ENCODE measurements at places on chromosomes 1 and 21. TPM values are rescaled to one million over a fixed set of nuclear protein-coding genes. Genes with fewer than 3 reads are reported as not detected.

DNA sequence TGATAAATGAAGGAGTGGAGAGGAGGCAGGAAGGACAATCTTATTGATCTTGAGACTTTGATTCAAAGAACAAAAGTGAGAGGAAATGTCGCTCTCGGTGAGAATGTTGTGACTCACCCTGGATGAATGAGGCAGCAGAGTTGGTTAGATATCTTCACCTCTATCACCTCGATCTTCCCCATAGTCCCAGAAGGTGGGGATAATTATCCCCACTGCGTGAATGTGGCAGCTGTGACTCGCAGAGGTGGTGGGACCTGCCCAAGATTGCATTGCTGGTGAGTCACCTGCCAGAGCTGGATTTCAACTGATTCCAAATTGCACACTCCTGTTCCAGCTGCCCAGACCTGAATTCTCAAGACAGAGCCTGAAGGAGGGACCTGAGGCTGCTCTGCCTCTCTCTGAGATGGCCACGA lies 105.0 kb downstream of the MATN1 start:
- no peak for DNase-seq
- H3K4me1 ChIP-seq = no peaks in the 10 kb centered on the region
- no peaks in the 10 kb centered on the region for H3K27me3 ChIP-seq
- H3K27ac ChIP-seq = no peak overlapping the region
- H3K4me3 ChIP-seq = no peak overlapping the region

- no peaks in the 10 kb centered on the region for H3K4me1 ChIP-seq
- H3K36me3 ChIP-seq = no peaks in the 10 kb centered on the region
- no peak overlapping the region for H3K4me3 ChIP-seq
- H3K27ac ChIP-seq = no peak overlapping the region
Measured at GRCh38 chr1:44485934-44486460, 80.9 kb downstream of the RNF220 start.

Gene MATN1
- total RNA-seq = 0.24 TPM

GRCh38 chr1:236657398-236657797 lies 28.9 kb upstream of the ACTN2 start:
- H3K27me3 ChIP-seq = no peaks in the 10 kb centered on the region
- no peak overlapping the region for H3K4me3 ChIP-seq
- H3K4me1 ChIP-seq = no peaks in the 10 kb centered on the region
- H3K36me3 ChIP-seq = no peaks in the 10 kb centered on the region
- no peak overlapping the region for H3K27ac ChIP-seq
- no peak for DNase-seq

DNA sequence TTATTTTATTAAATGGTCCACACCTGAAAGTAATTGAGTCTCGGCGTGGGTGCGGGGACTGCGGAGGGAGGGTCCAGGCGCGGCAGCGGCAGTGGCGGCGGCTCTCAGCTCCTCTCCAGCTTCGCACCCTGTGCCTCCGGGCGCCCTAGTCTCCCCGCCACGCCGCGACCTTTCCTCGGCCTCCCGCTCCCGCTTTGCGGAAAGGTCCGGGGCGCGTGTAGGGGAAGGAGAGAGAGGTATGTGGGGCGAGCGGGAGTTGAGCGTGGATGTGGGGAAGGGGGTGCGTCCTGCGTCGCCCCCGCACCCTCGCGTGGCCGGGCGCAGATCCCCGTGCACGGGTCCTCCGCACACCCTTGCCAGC lies 13.4 kb upstream of the ALX3 start:
- no peak for DNase-seq
- no peaks in the 10 kb centered on the region for H3K27me3 ChIP-seq
- peaks cover 5% of the 10 kb centered on the region for H3K4me1 ChIP-seq
- no peak overlapping the region for H3K27ac ChIP-seq
- no peaks in the 10 kb centered on the region for H3K36me3 ChIP-seq
- peak overlapping the region; percentile 65 for H3K4me3 ChIP-seq

GRCh38 chr1:188665477-188665876 lies 1812.2 kb downstream of the BRINP3 start:
- no peaks in the 10 kb centered on the region for H3K36me3 ChIP-seq
- no peak overlapping the region for H3K27ac ChIP-seq
- no peaks in the 10 kb centered on the region for H3K4me1 ChIP-seq
- no peak overlapping the region for H3K4me3 ChIP-seq
- H3K27me3 ChIP-seq = no peaks in the 10 kb centered on the region

DNA sequence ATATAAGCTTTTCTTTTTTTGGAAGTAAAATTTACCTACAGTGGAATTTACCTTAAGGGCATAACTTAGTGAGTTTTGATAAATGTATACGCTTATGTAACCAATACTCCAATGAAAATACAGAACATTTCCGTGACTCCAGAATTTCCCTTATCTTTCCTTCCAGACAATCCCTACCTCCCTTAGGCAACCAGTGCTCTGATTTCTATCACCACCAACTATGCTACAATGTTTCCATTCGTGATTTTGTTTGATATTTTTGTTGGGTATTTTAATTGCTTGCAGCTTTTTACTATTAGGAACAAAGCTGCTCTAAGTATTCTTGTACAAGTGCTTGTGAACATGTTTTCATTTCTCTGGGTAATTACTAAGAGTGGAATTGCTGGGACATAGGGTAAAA lies 14.6 kb downstream of the IFT25 start:
- no peak overlapping the region for H3K4me3 ChIP-seq
- no peak overlapping the region for H3K27ac ChIP-seq
- H3K4me1 ChIP-seq = no peaks in the 10 kb centered on the region
- H3K36me3 ChIP-seq = no peaks in the 10 kb centered on the region

DNA sequence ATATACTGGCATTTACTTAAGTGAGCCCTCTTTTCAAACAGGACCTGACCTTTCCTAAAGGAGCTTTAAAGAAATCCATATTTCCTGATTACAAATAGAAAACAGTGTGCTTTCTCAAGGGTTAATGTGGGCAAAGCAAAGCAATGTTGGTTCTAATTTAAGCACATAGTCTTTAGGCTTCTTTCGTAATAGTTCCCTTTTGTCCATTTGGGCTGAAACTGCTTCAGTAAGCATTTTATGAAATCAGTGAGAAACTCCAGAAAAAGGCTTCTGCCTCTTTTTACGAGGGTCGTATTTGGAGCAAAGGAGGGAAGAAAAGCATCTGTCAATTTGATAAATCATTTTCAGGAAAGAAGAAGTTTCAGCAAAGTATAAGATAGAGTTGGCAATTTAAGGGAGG lies 331.2 kb downstream of the KIF26B start:
- H3K27ac ChIP-seq = no peak overlapping the region
- no peak for DNase-seq
- H3K27me3 ChIP-seq = no peaks in the 10 kb centered on the region
- H3K36me3 ChIP-seq = no peaks in the 10 kb centered on the region
- H3K4me3 ChIP-seq = no peak overlapping the region

GRCh38 chr1:7526196-7526866 lies 244.8 kb upstream of the VAMP3 start:
- H3K27me3 ChIP-seq = peaks cover 4% of the 10 kb centered on the region
- no peaks in the 10 kb centered on the region for H3K36me3 ChIP-seq
- H3K27ac ChIP-seq = no peak overlapping the region
- H3K4me3 ChIP-seq = no peak overlapping the region
- no peaks in the 10 kb centered on the region for H3K4me1 ChIP-seq

Gene MTX1
- 42.9 TPM for total RNA-seq

DNA sequence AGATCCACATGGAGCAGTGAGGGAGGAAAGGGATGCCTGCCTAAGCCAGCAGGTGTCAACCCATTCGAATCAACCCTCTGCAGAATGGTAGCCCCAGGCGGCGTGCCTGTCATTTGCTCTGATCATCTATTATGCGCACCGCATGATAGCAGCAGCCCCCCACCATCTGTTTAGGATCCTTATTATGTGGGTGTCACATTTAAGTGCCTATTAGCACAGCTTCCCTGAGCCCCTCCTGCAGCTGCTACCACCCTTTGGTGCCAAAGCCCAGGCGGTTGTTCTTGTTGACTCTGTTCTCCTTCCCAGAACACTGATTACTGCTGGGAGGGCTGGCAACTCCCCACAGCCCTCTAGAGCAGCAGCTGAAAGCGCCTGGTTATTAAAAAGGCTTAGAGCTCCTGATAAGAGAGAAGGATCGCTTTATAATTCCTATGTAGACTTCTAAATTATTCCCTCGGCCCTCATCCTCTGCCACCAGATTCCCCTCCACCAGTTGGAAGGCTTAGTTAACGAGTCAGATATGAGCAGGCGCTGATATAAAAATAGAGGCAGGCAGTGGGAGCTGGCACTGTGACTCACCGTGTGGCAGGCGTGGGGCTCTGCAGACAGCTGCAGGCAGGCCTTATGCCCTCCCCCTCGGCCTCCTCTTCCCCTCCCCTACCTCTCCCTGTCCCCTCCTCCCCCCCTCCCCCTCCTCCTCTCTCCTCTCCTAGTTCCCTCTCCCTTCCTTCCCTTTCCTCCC lies 23.0 kb downstream of the ACTA1 start:
- no peaks in the 10 kb centered on the region for H3K4me1 ChIP-seq
- no peak overlapping the region for H3K27ac ChIP-seq
- no peaks in the 10 kb centered on the region for H3K36me3 ChIP-seq

Gene TRAF3IP3
- total RNA-seq = 62.6 TPM

- H3K4me3 ChIP-seq = no peak overlapping the region
- no peaks in the 10 kb centered on the region for H3K36me3 ChIP-seq
- H3K4me1 ChIP-seq = peaks cover 16% of the 10 kb centered on the region
- no peak for DNase-seq
- H3K27me3 ChIP-seq = no peaks in the 10 kb centered on the region
- H3K27ac ChIP-seq = no peak overlapping the region
Measured at GRCh38 chr21:43194303-43195120, 25.7 kb downstream of the CRYAA start.

DNA sequence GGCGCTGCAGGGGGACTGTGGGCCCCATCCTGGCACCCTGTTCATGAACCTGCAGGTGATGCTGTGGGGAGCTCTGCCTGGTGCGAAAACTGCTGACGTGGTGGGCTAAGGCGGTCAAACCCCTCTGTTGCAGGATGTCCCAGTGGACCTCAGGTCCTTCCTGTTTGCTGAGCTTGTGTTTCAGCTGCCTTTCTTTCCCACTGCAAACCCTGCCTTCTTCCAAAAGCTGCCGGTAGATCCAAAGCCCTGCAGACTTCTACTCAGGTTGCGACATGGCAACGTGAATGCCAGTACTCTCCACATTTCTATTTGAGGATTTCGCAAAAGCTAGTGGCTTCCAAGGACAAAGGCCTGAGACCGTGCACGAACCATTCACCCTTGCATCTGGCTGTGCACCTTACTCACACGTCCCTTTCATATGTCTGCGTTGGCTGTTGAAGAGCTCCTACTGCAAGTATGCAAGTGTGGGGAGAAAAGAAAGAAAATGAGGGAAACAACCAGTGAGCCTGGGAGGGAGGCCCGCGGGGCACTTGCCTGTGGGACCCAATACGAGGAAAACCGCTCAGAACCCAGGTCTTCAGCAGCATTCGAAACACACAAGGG lies 6.2 kb upstream of the RRP1 start:
- DNase-seq = no peak
- H3K27me3 ChIP-seq = no peaks in the 10 kb centered on the region
- no peaks in the 10 kb centered on the region for H3K36me3 ChIP-seq
- no peak overlapping the region for H3K4me3 ChIP-seq

- H3K36me3 ChIP-seq = no peaks in the 10 kb centered on the region
- H3K27ac ChIP-seq = no peak overlapping the region
- no peaks in the 10 kb centered on the region for H3K27me3 ChIP-seq
- no peak for DNase-seq
- H3K4me1 ChIP-seq = peaks cover 26% of the 10 kb centered on the region
- H3K4me3 ChIP-seq = no peak overlapping the region
Measured at GRCh38 chr1:208182880-208183645, 61.1 kb downstream of the PLXNA2 start.

DNA sequence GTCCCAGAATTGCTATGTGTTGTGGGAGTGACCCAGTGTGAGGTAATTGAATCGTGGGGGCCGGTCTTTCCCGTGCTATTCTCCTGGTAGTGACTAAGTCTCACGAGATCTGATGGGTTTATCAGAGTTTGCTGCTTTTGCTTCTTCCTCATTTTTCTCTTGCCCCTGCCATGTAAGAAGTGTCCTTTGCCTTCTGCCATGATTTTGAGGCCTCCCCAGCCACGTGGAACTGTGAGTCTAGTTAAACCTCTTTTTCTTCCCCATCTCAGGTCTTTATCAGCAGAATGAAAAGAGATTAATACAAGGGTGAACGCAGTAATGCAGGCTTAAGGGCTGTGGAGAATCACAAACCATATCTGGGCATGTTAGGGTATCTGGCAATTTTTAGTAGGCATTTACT lies 624.0 kb downstream of the USP25 start:
- H3K27me3 ChIP-seq = no peaks in the 10 kb centered on the region
- H3K4me1 ChIP-seq = no peaks in the 10 kb centered on the region
- H3K4me3 ChIP-seq = no peak overlapping the region
- no peaks in the 10 kb centered on the region for H3K36me3 ChIP-seq
- no peak for DNase-seq

- no peaks in the 10 kb centered on the region for H3K36me3 ChIP-seq
- DNase-seq = no peak
- H3K4me3 ChIP-seq = no peak overlapping the region
- no peaks in the 10 kb centered on the region for H3K4me1 ChIP-seq
Measured at GRCh38 chr1:22828484-22829308, 118.1 kb downstream of the EPHB2 start.

Gene CYP4Z1
- not detected for total RNA-seq

DNA sequence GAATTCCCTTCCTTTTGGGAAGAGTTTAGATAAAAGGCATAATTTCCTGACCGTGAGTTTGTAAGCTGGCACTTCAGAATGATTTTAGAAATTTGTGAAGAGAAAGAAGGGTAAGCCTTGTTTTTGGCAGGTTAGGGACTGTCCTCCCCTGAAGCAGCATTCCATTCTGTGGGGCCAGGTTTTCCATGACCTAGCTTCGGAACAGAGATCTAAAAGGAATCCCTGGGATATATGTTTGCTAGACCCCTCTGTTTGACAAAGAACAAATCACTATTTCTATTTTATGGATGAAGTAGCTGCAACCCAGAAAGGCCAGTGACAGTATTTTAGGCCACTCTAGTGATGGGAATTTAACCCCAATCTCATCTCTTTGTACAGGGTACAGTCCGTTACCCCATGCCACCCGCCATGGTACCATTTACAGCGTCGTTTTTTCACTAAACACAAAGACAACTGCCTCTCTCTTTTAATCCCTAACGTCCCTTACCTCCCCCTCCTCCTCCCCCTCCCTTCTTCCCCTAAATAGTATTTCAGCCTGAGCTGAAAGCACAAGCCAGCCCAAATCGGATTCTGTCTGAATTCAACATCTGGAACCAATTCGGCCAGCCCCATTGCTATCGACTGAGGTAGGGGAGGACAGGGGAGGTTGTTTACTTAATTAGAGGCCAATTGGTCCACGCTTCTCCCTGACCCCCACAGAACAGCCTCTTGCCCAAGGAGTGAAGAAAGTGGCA lies 23.4 kb upstream of the IKBKE start:
- H3K4me1 ChIP-seq = no peaks in the 10 kb centered on the region
- no peaks in the 10 kb centered on the region for H3K27me3 ChIP-seq
- DNase-seq = no peak
- H3K4me3 ChIP-seq = no peak overlapping the region
- no peaks in the 10 kb centered on the region for H3K36me3 ChIP-seq

- DNase-seq = no peak
- H3K4me1 ChIP-seq = no peaks in the 10 kb centered on the region
- H3K27me3 ChIP-seq = no peaks in the 10 kb centered on the region
- no peak overlapping the region for H3K4me3 ChIP-seq
Measured at GRCh38 chr1:221800831-221801230, 58.9 kb upstream of the DUSP10 start.

Gene E2F2
- total RNA-seq = 24.0 TPM

Gene HES4
- 0.97 TPM for total RNA-seq

Gene AKR7A2
- total RNA-seq = 61.2 TPM

GRCh38 chr21:44791993-44792392 lies 9.6 kb downstream of the UBE2G2 start:
- no peak overlapping the region for H3K27ac ChIP-seq
- H3K4me3 ChIP-seq = no peak overlapping the region
- H3K36me3 ChIP-seq = peaks cover 5% of the 10 kb centered on the region

Gene DNALI1
- total RNA-seq = not detected

GRCh38 chr1:43866201-43866600 lies 67.4 kb upstream of the ARTN start:
- peak overlapping the region; percentile 54 for H3K27ac ChIP-seq
- H3K4me3 ChIP-seq = no peak overlapping the region
- peaks cover 11% of the 10 kb centered on the region for H3K4me1 ChIP-seq
- no peak for DNase-seq

Data from GM12878 (cell line).